Spinal cord (tissue), 10 donors: ENCODE measurements at places on chromosomes 11 and 22. TPM values are rescaled to one million over a fixed set of nuclear protein-coding genes. Genes with fewer than 3 reads are reported as not detected.

The NRXN2 gene
- polyA plus RNA-seq = 424 TPM

The SIK2 gene
- 18.1 TPM for polyA plus RNA-seq

The NDUFS3 gene
- 167 TPM for polyA plus RNA-seq

The CLDN5 gene
- 103 TPM for polyA plus RNA-seq

The ZNF214 gene
- 5.8 TPM for polyA plus RNA-seq

The KDELR3 gene
- polyA plus RNA-seq = 11.4 TPM

The SLC22A8 gene
- 44.7 TPM for polyA plus RNA-seq

The LRRC55 gene
- polyA plus RNA-seq = 30.5 TPM

The PIH1D2 gene
- 9.3 TPM for polyA plus RNA-seq

The ACTN3 gene
- polyA plus RNA-seq = 0.38 TPM

The TPH1 gene
- 0.46 TPM for polyA plus RNA-seq

The TMEM132A gene
- 198 TPM for polyA plus RNA-seq

The PLAAT5 gene
- 5.5 TPM for polyA plus RNA-seq

The SRSF8 gene
- 79.6 TPM for polyA plus RNA-seq
